ENCODE measurements at places on chromosomes 2 and 18. TPM values are rescaled to one million over a fixed set of nuclear protein-coding genes. Genes with fewer than 3 reads are reported as not detected.
A peak's percentile ranks its signal among the peaks of the same experiment; 100 is the strongest.

Gene LGALSL
- 84.0 TPM for total RNA-seq

Gene KRTCAP3
- 31.0 TPM for total RNA-seq

Gene GCG
- total RNA-seq = not detected

Gene RAPH1
- 58.2 TPM for total RNA-seq

Gene SESTD1
- 24.1 TPM for total RNA-seq

Gene LYPD6B
- 85.3 TPM for total RNA-seq

Gene GATA6
- total RNA-seq = 2.3 TPM

Gene ANTXR1
- total RNA-seq = 86.5 TPM

DNA sequence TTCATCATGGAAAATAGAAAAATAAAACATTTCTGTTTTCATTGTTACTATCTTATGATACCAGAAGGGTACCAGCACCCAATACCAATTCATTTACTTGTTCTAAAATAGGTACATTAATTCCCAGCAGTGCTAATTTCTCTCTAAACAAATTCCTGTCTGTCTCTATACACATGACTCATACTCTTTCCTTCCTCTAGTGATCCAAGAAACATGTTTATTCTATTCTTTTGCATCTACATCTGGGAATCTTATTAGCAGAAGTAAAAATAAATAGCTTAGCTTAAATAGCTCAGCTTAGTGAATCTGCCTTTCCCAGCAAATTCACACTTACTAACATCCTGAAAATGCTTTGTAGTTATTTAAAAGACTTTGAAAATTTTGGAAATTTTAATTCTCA lies 84.5 kb upstream of the MAPRE2 start:
- H3K27ac ChIP-seq = no peak overlapping the region
- no peaks in the 10 kb centered on the region for H3K36me3 ChIP-seq
- no peaks in the 10 kb centered on the region for H3K4me1 ChIP-seq
- no peak overlapping the region for H3K4me3 ChIP-seq

DNA sequence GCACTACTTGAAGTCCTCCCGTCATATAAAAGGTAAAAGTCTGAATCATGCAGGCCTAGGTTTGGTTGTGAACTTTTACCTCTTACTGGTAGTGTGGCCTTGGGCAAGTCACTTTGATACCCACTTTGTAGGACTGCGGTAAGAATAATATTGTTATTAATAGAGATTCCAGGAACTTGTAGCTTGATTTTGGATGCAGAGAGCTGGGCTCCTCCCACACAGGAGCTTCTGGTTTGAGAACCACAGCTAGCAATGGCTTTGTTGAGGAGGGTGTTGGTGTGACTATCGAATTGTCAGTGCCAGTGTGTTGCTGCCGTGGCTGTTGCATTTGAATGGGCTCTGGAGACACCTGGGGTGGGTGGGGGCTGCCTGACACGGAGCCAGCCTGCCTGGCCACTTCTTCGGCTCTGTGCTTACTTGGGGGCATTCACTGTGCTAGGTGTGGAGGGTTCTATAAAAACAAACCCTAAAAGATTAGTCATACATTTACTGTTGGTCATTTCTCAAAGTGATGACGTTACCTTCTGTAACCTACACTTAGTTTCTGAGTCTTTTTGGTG lies 38.5 kb downstream of the ASAP2 start:
- H3K27me3 ChIP-seq = no peaks in the 10 kb centered on the region
- no peaks in the 10 kb centered on the region for H3K36me3 ChIP-seq

DNA sequence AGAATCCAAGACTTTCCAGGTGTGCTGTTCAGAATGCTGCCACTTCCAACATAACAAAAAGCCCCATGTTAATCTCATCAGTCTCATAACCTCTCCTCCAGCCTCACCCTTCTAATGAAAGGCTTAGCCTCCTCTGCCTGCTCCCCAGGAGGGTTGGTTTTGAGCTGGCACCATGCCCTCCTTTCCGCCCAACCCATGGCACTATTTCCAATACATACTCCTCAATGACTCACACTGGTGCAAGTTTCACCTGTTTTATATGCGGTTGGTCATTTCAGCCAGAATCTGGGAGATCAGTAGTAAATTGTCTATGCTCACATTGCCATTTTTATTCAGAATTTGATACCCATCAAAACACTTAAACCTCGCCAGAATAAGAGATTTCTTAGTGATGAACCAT lies 157.6 kb upstream of the NRP2 start:
- DNase-seq = no peak
- no peaks in the 10 kb centered on the region for H3K4me1 ChIP-seq
- H3K27ac ChIP-seq = no peak overlapping the region
- no peak overlapping the region for H3K4me3 ChIP-seq
- no peaks in the 10 kb centered on the region for H3K36me3 ChIP-seq

- no peak overlapping the region for H3K4me3 ChIP-seq
- peak overlapping the region; percentile 61 for H3K27ac ChIP-seq
- H3K4me1 ChIP-seq = peaks cover 31% of the 10 kb centered on the region
- H3K27me3 ChIP-seq = no peaks in the 10 kb centered on the region
- DNase-seq = no peak
- H3K36me3 ChIP-seq = no peaks in the 10 kb centered on the region
These were observed 14.8 kb downstream of the STRN start for GRCh38 chr2:36951574-36951973.

- H3K4me1 ChIP-seq = peaks cover 4% of the 10 kb centered on the region
- H3K27me3 ChIP-seq = no peaks in the 10 kb centered on the region
- H3K27ac ChIP-seq = no peak overlapping the region
These were observed 27.9 kb downstream of the WDR33 start for GRCh38 chr2:127783101-127783500.

GRCh38 chr2:238295144-238296112 lies 7.0 kb upstream of the PER2 start:
- no peak overlapping the region for H3K4me3 ChIP-seq
- no peak overlapping the region for H3K27ac ChIP-seq
- peaks cover 20% of the 10 kb centered on the region for H3K4me1 ChIP-seq

GRCh38 chr2:168583064-168583709 lies 127.1 kb downstream of the CERS6 start:
- DNase-seq = no peak
- H3K36me3 ChIP-seq = no peaks in the 10 kb centered on the region
- H3K4me1 ChIP-seq = peaks cover 42% of the 10 kb centered on the region
- H3K27me3 ChIP-seq = no peaks in the 10 kb centered on the region
- peak overlapping the region; percentile 53 for H3K27ac ChIP-seq
- H3K4me3 ChIP-seq = no peak overlapping the region

GRCh38 chr2:32058130-32058529 lies 5.2 kb upstream of the SPAST start:
- no peak for DNase-seq
- H3K4me3 ChIP-seq = no peak overlapping the region
- no peaks in the 10 kb centered on the region for H3K27me3 ChIP-seq
- H3K4me1 ChIP-seq = peaks cover 7% of the 10 kb centered on the region
- H3K36me3 ChIP-seq = no peaks in the 10 kb centered on the region
- no peak overlapping the region for H3K27ac ChIP-seq

GRCh38 chr2:207901401-207901800 lies 123.9 kb downstream of the PLEKHM3 start:
- H3K36me3 ChIP-seq = peaks cover 11% of the 10 kb centered on the region
- no peaks in the 10 kb centered on the region for H3K27me3 ChIP-seq
- no peaks in the 10 kb centered on the region for H3K4me1 ChIP-seq
- DNase-seq = no peak

GRCh38 chr2:89821455-89821945 lies 1130.0 kb downstream of the RPIA start:
- no peaks in the 10 kb centered on the region for H3K36me3 ChIP-seq
- DNase-seq = no peak
- H3K4me3 ChIP-seq = no peak overlapping the region
- no peak overlapping the region for H3K27ac ChIP-seq

GRCh38 chr18:49563701-49564517 lies 2.1 kb downstream of the LIPG start:
- no peak for DNase-seq
- no peak overlapping the region for H3K4me3 ChIP-seq
- H3K36me3 ChIP-seq = no peaks in the 10 kb centered on the region
- peaks cover 29% of the 10 kb centered on the region for H3K4me1 ChIP-seq

DNA sequence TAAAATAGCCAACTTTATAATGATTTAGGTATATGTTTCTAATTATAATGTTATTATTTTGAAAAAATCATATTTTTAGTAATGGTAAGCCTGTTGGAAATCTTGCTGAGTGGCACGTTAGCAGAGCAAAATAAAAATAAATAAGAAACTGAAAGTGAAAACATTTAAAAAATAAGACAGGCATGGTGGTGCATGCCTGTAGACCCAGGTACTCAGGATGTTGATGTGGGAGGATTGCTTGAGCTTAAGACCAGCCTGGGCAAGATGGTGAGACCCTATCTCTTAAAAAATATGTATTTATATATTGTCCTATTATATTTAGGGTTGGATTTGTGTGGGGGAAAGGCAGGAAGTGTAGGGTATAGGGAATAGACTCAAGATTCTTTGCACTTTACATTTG lies 15.8 kb upstream of the ANKRD12 start:
- peaks cover 59% of the 10 kb centered on the region for H3K4me1 ChIP-seq
- no peaks in the 10 kb centered on the region for H3K27me3 ChIP-seq
- H3K4me3 ChIP-seq = no peak overlapping the region
- peaks cover 15% of the 10 kb centered on the region for H3K36me3 ChIP-seq

DNA sequence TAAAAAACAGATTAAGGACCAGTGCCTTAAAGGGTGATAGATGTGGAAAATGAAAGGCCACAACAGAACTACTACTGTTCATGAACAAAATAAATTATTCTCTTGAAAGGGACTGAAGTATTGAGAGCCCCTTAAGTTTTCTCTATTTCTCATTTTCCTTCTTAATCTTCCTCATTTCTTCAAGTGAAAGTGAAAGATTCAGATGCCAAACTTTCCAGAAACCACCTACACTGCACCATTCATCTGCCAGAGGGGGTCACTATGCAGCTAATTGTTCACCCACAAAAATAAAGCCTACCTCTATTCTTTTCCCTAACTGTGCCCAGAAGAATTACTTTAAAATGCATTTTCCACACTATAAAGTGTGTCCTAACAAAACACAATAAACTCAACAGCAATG lies 140.1 kb downstream of the NR4A2 start:
- H3K27me3 ChIP-seq = no peaks in the 10 kb centered on the region
- no peaks in the 10 kb centered on the region for H3K4me1 ChIP-seq
- no peaks in the 10 kb centered on the region for H3K36me3 ChIP-seq
- no peak overlapping the region for H3K27ac ChIP-seq
- no peak overlapping the region for H3K4me3 ChIP-seq

DNA sequence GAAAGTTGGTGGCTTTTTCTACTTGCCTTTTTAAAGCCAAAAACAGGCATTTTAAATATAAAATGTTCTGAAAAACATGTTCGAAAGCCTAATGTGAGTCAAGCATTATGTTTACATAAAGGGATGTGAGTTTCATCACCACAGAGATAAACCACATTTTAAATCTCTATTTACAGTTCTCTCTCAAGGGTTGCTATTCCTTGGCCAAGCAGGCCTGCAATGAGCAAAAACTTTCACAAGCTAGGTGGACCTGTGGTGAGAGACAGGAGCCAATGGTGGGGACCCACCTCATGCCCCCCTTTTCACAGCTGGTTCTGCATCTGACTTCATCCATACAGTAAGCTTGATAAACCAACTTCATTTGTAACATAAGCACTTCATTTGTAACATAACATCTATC lies 65.1 kb downstream of the CUL3 start:
- no peak for DNase-seq
- no peak overlapping the region for H3K27ac ChIP-seq
- H3K36me3 ChIP-seq = no peaks in the 10 kb centered on the region
- H3K27me3 ChIP-seq = no peaks in the 10 kb centered on the region

- no peaks in the 10 kb centered on the region for H3K27me3 ChIP-seq
- H3K4me3 ChIP-seq = no peak overlapping the region
- H3K36me3 ChIP-seq = no peaks in the 10 kb centered on the region
- H3K4me1 ChIP-seq = no peaks in the 10 kb centered on the region
- no peak for DNase-seq
- no peak overlapping the region for H3K27ac ChIP-seq
These were observed 1.7 kb upstream of the SCYGR2 start for GRCh38 chr2:227597036-227597435.

DNA sequence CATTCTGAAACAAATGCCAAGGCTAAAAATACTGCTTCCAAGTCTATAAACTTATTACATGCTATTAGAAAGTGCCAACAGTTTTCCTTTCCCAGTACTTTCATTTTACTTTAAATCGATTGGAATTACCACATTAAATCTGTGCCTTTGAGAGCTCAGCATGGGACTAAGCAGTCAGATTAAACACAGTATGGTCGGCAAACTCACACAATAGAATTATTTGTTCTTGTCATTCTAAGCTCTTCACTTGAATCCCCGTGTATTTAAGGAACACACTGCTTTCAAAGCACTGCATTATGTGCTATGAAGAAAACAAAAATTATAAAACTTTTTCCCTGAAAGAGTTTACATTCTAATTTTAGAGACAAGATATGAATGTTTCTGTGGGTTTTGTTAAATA lies 444.4 kb upstream of the SLC39A10 start:
- no peak overlapping the region for H3K27ac ChIP-seq
- H3K27me3 ChIP-seq = no peaks in the 10 kb centered on the region
- no peak overlapping the region for H3K4me3 ChIP-seq
- H3K4me1 ChIP-seq = no peaks in the 10 kb centered on the region
- H3K36me3 ChIP-seq = no peaks in the 10 kb centered on the region

GRCh38 chr2:10209406-10209935 lies 86.9 kb downstream of the RRM2 start:
- no peak overlapping the region for H3K4me3 ChIP-seq
- no peak overlapping the region for H3K27ac ChIP-seq
- no peaks in the 10 kb centered on the region for H3K27me3 ChIP-seq
- H3K36me3 ChIP-seq = no peaks in the 10 kb centered on the region

DNA sequence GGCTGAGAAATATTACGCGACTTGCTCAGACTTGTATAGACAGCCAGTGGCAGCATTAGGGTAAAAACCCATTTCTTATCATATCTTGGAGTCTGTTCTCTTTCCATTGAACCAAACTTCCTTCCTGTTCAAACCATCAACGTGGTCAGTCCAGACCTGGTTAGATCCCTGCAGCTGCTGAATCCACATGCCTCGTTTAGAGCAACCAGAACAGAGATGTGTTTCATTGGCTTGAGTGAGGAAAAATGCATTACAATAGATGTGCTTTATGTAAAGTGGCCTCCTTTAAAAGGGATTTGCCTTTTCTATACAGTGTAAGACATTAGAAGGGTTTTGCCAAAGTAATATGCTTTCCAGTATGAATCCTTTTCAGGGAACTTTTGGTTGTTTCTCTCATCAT lies 232.4 kb downstream of the MEIS1 start:
- no peaks in the 10 kb centered on the region for H3K27me3 ChIP-seq
- no peaks in the 10 kb centered on the region for H3K4me1 ChIP-seq
- no peaks in the 10 kb centered on the region for H3K36me3 ChIP-seq
- no peak for DNase-seq
- H3K4me3 ChIP-seq = no peak overlapping the region

GRCh38 chr2:239168575-239168974 lies 232.2 kb downstream of the HDAC4 start:
- peaks cover 36% of the 10 kb centered on the region for H3K36me3 ChIP-seq
- H3K4me3 ChIP-seq = no peak overlapping the region
- no peak overlapping the region for H3K27ac ChIP-seq
- no peaks in the 10 kb centered on the region for H3K27me3 ChIP-seq
- H3K4me1 ChIP-seq = no peaks in the 10 kb centered on the region
- peak; percentile 62 for DNase-seq

Measured in suprapubic skin (tissue), 4 donors.